ENCODE measurements at places on chromosomes 4 and X.

- no peak for DNase-seq
These were observed 26.5 kb upstream of the HAND2 start for GRCh38 chr4:173556398-173557131.

DNA sequence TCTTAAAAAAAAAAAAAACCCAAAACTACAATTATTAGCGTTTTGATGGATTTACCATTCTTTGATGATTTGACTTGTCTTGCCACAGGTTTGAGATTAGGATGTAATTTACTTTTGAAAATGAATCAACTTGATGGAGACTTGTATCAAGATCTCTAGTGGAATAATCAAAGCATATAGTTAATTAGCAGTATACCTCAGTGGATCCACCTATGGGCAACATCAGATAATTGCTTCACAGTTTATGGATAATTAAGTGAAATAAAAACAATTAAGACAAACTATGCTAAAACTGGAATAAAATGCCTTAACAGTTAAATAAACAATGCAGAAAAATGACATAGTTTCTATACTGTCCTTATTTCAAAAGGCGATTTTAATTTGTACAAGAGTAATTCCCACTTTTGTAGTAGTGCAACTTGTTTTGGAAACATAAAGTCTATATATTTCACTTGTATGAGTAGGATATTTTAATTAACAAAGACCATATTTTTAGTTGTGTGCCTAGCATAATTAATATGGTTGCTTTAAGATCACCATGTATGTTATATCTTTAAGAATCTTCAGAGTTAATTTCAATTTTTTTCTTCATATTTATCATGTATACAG, 4.2 kb downstream of the CPEB2 start:
- DNase-seq: no peak

- DNase-seq: no peak
These were observed 250.1 kb downstream of the C4orf33 start for GRCh38 chr4:129346036-129346435.

- DNase-seq: no peak
These were observed 119.0 kb upstream of the WDR17 start for GRCh38 chr4:175946472-175947116.

DNA sequence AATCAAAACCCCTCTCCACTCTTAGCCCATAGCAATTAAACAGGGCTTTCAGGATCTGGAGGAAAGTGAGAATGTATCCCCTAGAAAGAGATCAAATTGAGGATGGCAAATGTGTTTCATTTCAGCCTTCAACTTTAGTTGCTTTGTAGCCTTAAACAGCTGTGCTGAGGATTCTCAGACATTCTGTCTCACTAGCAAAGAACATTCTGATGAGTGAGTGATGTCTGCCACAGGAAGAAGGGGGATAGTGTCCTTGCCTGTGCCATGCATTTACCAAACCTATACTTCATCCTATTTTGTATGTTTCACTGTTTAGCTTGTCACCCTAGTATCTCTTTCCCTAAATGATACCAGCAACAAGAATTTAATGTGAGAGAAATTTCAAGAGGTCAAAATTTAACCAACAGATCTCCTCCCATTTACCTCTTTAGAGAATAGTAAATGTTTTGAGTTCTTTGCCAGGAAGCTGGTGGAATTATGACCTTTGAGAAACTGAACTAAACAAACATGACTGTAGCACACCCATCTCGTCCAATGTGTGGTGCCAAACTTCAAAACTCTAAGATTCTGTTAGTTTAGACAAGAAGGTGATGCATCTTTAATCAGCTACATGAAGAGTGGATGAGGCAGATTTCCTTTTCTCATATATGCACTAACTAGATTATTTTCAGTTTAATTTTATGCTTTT, 165.6 kb downstream of the PALLD start:
- DNase-seq: no peak

DNA sequence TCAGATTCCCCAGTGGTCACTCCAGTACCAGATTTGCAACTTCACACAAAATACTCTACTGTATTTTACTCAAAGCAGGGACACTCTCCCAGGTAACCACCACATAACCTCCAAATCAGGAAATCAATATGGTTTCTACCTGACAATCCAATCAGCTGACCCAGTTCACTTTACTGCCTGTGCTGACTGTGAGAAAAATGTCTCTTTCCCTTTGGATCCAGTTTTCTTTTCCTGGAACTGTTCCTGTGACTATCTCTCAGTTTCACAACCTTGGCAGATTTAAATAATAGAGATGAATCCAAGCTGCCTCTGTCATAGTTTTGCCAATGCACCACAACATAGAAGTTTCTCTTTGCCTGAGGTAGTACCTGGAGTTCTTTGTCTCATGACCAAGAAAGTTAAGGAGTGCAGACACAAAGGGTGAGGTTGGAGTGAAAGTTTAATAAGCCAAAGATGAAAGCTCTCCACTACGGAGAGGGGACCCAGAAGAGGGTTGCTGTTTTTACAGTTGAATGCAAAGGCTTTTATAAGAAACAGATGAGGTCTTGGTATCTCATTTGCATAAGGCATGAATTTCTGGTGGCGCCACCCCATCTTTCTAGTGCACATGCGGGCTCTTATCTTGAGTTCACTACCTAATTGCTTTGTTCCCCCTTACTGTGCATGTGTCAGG, 29.7 kb upstream of the IL9R start:
- no peak for DNase-seq

- no peak for DNase-seq
These were observed 70.8 kb downstream of the SMIM20 start for GRCh38 chr4:25984796-25985195.

DNA sequence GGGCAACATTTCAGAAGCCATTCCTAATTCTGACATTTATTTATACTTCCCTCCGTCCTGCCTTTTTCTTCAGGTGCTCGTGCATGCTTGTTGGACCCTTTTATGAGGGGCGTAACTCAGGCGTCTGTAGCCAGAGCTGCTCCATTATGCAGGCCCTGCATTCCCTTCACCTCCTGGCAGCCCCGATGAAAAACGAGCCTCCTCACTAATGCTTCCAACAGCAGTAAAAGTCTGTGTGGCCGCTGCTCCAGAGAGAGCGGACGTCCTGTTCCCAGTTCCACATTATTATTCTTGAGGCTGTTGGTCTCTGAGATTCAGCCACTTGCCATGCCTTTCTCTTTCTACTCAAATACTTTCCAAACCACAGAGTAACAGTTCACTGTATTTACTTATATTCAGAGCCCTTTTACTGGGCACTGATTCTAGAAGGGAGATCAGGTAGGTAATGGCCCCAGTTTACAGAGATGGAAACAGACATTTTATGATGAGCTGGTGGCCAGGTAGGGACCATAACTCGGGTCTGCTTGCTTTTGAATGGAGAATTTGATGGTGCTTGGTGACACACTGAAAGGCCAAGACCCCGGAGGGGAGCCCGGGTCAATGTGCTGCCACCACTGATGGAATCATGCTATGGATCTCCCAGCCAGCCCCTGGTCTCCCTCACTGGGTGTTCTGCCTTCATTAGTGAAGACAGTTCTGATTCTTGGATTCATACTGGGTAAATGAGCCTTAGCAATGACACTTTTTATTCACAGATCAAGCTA, 101.0 kb downstream of the GATB start:
- no peak for DNase-seq

DNA sequence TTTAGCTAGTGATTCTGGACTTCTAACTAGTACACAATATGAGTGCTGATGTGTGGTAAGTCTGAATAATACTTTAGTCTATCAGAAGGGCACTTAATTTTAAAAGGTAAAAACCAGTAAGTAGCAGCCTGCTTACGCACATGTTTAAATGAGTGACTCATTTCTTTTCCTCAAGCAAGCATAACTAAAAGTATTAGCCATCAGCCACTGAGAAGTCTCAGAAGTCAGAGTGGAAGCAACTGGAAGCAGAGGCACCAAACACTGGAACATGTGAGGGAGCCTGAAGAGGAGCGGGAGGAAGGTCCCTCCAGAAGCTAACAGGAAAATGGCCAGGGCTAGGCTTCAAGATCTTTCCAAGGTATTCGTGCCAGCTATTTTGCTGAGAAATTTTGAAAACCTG, 257.7 kb downstream of the RAPGEF2 start:
- DNase-seq: no peak

GRCh38 chr4:126807132-126807531, 825.6 kb upstream of the INTU start:
- DNase-seq: no peak

- no peak for DNase-seq
These were observed 236.7 kb downstream of the EVC2 start for GRCh38 chr4:5471691-5472090.
